NCI-H2107 (cell line): ENCODE measurements at places on chromosomes 16 and 17.

- DNase-seq: peak; percentile 41
These were observed 14.2 kb downstream of the CRYM start for GRCh38 chr16:21263640-21264570.

DNA sequence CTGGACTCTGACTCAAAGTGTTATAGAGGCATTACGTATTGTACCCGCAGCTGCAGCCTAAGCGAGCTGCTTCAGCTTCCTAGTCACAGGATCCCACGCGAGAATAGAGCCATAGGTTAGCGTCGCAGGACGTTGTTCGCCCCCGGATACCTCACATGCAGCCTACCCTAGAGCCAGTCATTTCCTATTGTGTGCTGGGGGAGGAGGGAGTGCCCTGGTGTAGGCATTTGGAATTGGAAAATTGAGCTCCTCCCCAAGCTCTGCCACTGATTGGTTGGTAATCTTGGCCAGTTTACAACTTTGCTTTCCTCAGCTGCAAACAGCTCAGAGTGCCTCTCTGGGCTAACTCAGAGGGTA is 530 bp downstream of the NAA60 start:
- no peak for DNase-seq

DNA sequence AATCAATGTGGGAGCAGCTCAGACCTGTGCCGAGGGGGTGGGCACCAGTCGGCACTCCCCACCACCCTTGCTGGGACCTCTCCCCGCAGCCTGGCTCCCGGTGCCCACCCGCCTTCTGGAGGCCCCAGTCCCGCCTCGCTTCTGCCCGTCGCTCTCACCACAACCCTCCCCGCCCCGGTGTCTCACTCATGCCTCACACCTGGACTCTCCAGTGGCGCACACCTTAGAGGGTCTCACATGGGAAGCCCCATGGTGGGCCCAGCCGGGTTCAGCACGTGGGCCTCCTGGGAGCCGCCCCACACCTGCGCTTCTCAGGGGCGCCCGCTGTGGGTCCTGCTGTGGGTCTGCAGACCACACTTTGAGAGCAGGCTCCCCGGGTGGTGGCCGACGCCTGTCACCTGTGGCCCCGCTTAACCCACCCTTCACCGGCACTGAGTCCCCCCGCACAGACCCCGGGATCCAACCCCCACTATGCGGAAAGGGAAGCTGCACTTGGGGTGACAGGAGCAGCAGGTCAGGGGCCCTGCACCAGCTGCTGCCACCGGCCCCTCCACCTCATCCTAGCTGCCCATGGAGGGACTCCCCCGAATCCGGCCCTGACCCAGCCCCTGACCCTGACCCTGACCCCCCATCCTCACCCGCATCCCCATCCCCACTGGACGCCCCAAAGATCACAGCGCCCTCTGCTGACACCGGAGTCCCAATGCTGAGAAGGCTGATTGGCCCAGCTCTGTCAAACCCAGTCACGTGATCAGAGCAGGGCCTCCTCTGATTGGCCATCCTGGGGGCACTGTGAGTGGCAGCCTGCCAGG is 27.4 kb upstream of the SLC38A10 start:
- no peak for DNase-seq

DNA sequence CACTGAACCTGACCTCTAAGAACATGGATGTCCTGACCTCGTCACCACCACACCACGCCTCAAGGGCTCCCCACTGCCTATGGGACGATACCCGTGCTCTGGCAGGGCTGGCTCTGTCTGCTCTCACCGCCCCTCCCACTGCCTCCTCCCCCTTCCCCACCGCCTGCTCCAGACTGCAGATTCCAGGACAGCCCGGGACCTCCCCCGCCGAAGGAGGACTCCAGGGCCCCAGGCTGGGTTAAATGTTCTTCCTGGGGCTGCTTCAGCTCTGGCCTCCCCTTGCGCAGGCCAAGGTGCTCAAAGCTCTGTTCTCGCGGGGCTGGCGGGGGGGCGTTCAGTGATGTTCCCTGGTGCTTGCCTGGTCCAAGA is 3.1 kb downstream of the NPW start:
- DNase-seq: no peak

DNA sequence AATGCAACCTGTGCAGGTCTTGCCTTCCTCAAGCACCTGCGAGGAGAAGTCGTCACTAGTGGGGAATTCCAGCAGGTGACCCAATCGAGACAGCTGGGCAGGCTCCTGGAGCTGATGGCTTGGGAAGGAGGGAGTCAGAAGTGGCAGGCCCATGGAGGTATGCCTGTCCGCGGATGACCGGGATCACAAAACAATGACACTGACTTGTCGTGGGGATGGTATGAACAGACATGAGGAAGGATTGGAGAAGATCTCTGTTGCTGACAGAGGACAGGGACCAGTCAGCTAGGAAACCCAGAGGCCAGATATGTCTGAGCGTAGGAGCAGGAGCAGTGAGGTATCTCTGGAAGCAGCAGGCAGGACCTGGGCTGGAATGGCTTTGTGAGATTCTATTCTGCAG is 233.3 kb downstream of the SOX9 start:
- DNase-seq: no peak

DNA sequence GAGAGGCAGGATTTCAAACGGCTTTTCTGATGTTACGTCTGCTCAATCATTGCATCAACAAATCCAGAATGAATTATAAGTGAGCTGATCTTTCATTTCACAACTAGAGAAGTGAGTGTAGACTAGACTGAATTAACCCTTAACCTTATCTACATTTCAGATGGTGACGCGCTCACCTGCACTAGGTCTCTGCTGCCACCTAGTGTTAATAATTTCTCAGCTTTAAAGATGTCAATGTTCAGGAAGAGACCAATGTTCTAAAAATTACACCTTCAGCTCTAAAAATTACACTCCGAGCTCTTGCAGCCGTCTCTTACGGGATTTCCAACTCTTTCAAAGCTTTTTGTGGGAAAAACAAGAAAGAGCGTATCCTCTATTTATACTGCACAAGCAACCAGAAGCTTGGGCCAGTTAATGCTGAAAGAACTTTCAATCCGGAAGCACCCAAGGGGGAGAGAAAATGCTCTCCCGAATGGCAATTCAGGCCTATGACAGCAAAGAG is 88.2 kb upstream of the FA2H start:
- no peak for DNase-seq

DNA sequence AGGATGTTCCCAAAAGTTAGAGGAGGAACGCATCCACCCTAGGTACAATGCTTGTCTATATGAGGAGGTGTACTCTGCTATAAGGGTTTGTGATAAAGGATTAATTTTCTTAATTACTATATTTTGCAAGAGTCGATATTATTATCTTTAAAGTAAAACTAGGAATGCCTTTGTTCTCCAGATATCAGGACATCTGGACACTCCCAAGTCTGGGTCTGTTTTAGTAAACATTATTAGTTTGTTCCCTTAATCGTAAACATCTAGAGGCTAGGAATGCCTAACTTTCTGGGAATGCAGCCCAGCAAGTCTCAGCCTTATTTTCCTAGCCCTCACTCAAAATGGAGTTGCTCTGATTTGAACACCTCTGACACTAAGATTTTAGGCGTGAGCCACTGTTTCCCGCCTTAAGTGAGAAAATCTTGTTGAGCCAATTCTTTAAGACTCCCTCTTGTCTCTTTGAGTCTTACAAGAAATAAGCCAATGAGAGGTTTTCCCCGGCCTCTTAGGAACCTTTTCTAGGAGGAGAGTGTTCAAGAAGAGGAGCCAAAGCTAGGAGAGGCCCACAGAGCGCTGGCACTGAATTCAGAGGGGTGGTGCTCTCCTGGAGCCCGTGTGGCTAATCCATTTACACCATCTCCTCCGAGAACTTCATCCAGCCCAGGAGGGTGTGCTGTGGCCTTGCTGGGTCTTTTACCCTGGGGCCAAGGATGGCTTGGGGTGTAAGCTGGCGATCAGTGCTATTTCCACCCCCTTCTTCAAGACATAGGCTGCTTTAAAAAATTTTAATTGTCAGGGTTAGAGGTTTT is 40.9 kb downstream of the SMARCE1 start:
- DNase-seq: no peak
